Progenitor cell of endocrine pancreas (in vitro differentiated cells): ENCODE measurements at places on chromosomes 7 and 10. TPM values are rescaled to one million over a fixed set of nuclear protein-coding genes. Genes with fewer than 3 reads are reported as not detected.

DRGX gene
- total RNA-seq: not detected in 2 replicates

TBXAS1 gene
- 10.4 and 12.5 TPM in 2 replicates for total RNA-seq

DNA sequence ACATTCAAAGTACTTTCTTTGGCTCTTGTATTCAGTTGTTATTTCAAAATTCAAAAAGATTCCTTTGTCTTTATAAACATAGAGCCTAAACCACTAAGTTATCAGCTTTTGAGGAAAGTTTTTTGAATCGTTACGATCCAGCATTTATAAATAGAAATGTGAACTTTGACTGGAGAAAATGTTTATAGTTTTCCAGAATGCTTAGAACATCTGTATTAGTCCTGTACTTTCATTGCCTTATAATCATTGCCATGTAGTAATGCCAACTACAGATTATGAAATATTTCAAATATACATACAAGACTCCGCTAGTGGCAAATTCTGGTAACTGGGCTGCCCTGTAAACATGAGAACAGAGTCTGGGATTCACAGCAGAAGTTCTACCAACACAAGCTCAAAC, 191.3 kb upstream of the PRKCQ start:
- no peak for DNase-seq

GRCh38 chr7:81449105-81449504, 320.7 kb downstream of the HGF start:
- no peak for DNase-seq
